Astrocyte of the cerebellum (primary cell): ENCODE measurements at places on chromosomes 12 and 14.

DNA sequence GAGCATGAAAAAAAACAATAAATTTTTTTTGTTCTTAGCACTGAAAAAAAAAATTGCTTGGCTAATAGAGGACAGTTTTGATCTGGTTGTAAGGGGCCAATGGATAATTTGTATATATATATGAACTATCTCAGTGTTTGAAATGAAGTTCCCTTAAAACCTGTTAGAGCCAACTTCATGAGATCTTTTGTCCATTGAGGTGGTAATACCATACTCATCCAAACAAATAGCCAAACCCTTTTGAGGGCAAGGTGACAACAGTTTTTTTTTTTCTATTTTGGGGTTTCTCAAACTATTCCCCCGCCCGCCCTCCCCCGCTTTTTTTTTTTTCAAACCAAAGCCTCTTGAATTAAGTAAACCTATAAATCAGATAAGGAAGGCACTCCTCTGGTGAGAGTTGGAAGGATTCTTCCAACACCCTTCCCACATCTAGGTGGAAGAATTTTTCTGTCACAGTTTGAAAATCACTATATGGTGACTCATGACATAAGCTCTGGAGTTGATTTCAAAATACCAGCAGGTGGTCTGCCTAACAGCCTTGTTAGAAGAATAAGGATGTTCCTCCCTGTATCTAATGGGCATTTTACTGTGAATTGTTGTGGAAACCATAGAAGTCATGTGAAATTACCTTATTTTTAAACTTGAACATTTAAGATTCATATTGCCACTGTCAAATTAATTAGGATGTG, 10.2 kb downstream of the ARHGAP5 start:
- peak; percentile 86 for DNase-seq

DNA sequence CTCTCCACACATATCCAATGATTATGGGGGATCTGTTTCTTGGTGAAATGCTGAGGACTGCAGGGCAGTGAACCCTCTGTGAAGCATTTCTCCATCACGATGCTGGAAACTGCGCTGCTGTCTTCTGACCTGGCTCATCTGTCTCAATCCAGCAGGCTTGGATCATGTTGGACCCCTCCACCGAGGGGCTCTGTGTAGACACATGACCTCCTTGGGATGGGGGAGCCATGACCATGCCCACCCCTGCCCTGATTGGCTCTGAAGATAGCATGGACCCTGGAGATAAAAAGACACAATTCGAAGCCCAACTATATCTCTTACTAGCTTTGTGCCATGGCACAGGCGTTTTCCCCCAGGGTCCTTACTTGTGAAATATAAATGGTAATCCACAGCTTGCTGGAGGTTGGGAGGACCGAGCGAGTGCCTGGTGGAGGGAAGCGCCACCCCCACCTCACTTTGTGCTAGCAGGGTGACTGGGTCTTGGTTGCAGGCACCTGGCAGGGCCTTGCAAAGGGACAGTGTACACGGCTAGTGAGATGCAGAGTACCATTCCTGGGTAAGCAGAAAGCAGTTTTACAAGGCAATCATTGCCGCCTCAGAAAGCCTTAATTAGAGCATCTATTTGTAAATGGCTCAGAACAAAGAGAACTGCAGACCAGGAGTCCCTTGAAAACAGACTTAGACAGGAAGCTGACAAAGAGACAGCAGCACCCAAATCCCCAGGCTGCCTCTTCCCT, 2.4 kb upstream of the KRT83 start:
- no peak for DNase-seq

DNA sequence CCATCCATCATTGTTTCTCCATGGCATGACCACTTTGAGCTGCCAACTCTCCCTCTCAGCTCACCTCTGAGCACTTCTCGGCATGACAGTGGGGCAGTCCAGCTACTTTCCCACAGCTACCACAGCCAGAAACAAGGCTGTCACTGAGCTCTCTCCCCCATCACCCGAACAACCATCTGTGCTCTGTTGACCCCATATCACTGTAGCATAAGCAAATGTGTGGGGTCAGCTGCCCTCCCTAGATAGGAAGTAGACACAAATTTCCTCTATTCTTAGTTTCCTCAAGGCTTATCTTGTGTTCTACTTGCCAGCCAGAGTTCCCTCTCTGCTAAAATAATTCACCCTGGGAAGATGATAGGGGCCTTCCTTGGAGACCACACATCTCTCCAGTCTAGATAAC, 82.6 kb upstream of the FUT8 start:
- DNase-seq = no peak

DNA sequence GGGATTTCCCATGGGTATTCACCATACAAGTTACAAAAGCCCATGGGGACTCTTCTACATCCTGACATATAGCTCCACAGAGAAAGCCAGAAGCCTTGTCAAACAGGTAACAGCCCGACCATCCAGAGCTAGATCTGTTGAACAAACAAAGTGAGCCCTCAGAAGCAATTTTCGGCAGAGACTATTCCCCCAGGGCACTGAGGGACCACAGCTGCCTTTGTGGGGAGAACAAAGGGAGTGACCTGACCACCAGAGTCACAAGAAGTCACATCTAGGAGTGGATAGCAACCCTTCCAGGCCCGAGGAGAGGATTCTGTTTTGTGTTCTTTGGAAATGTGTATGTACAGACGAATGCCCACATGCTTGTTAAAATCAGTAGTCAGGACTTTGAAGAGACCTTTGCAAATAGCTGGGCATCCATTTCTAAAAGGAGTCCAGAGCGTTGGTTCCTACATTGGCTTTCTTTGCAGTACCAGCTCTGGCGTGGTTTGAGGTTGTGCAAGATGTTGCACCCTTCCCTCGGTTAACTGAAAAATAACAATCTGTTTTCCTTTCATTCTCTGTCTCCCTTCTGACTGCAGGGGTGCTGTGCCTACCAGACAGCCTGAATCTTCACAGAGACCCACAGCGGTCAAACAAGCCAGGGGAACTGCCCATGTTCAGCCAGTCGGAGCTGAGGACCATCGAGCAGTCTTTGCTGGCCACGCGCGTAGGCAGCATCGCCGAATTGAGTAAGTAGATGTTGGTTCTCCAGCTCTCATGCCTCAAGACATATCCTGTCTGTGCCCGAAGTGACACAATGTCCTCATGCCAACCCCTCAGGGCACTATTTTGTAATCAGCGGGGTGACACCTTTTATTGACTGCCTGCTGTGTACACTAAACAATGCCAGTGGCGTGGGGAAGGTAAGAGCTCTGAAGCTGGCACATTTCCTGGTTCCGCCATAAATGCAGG, 165.4 kb upstream of the PWP1 start:
- DNase-seq = no peak

GRCh38 chr14:69460093-69460701, 24.3 kb upstream of the PLEKHD1 start:
- peak; percentile 76 for DNase-seq

GRCh38 chr12:52166672-52167071, 25.1 kb downstream of the KRT80 start:
- DNase-seq = no peak

DNA sequence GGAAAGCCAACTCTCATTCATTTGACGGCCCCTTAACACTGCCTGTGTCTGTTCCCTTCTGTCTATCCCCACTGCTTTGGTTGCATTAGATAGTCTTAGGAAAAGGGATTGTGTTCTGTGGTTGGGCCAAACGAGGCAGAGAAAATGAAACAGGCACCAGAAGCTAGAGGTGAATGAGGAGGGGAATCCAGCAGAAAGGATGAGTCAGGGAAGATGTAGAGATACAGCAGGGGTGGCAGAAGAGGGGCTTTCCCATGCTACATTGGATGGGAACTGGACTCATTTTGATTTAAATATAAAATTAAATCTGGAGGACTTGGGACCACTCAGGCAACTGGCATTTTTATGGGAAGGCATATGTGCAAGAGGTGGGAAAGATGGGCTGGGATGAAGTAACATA, 43.3 kb downstream of the OTOGL start:
- no peak for DNase-seq

GRCh38 chr14:46464341-46464740, 187.2 kb downstream of the RPL10L start:
- DNase-seq = no peak

- DNase-seq = no peak
Observed at GRCh38 chr12:93322784-93323183, 54.9 kb upstream of the NUDT4 start.

GRCh38 chr14:52852810-52853521, 61.6 kb upstream of the GNPNAT1 start:
- DNase-seq = no peak

DNA sequence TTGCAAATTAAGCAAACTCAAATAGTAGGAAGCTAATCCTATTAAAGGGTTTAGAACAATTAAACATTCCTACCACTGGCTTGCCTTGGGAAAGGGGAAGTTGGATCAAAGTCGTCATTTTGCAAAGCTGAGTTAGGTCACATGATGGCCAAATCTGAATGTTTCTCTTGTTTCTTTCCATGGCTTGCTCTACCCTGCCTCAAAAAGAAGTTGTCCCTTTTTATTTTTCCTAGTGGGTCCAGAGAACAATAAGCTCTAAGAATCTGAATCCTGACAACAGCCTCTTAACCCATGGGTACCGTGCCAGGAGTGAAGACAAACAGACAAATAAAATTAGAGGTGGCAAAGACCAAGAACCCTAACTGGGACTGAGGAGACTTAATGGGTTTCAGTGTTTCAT, 26.2 kb upstream of the NPFF start:
- DNase-seq = no peak

DNA sequence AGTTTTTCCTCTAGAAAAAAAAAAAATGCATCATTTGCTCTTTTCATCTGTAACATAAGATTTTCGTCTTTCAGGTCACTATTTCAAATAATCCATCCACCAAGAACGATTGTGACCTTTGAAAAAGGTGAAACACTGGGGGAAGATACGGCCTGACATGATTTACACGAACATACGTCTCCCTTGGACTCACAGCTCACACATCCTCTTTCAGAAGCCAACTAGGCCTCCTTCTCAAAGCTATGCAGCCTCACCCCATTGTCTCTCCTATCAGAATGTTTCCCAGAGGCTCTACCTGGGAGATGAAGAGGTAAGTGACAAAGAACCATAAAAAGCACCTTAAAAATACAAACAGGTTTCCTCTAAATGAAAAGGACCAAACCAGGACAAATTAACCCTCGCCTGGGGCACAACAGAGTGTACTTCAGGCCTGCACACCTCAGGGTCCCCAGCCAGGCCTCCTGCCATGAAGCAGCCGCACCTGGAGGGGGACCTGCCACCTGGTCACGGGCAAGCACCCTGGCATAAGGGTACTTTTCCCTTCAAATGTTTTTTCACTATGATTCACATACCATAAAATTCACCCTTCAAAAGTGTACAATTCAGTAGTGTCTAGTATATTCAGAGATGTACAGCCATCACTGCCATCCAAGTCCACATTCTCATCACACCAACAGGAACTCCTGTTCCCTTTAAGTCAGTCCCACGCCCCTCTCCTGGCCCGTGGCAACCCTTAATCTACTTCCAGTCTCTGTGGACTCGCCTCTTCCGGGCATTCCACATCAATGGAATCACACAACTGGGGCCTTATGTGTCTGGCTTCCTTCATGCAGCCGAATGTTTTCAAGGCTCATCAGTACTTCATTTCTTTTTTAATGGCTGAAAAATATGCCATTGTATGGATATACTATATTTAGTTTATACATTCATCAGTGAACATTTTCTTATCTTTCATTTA, 5.4 kb downstream of the SLC15A4 start:
- no peak for DNase-seq

- no peak for DNase-seq
Observed at GRCh38 chr12:97559267-97559666, 96.7 kb downstream of the RMST start.

DNA sequence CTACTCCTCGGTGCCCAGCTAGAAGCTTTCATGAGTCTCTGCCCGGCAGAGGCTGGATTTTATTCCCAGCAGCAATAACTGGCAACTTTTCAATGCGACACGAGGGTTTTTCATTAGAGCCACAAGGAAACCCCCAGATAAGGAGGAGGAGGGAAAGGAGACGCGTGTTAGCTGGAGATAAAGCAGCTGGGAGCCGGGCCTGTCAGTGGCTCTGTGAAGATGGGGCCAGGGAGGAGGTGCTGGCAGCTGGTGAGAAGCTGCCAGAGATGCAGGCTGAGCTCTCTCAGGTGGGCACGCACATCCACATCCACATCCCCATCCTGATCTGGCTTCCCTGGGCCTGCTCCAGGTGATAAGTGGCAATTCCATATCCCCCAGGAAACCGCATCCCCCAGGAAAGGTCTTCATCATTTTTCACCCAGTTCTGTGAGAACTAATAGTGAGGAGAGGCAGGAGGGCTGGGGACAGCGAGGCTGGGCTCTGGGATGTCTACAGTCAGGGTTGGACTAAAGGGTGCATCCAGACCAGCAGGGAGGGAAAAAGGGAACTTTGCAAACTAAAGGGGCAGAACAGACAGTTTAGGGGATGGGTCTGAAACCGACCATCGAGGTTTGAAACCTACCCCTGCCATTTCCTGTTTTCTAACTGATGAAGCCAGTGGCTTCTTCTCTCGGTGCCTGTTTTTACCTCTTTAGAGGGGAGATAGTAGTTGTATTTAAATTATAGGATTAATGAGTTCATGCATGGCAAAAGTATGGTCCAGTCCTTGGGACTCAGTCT, 413.2 kb downstream of the DPF3 start:
- DNase-seq = no peak

DNA sequence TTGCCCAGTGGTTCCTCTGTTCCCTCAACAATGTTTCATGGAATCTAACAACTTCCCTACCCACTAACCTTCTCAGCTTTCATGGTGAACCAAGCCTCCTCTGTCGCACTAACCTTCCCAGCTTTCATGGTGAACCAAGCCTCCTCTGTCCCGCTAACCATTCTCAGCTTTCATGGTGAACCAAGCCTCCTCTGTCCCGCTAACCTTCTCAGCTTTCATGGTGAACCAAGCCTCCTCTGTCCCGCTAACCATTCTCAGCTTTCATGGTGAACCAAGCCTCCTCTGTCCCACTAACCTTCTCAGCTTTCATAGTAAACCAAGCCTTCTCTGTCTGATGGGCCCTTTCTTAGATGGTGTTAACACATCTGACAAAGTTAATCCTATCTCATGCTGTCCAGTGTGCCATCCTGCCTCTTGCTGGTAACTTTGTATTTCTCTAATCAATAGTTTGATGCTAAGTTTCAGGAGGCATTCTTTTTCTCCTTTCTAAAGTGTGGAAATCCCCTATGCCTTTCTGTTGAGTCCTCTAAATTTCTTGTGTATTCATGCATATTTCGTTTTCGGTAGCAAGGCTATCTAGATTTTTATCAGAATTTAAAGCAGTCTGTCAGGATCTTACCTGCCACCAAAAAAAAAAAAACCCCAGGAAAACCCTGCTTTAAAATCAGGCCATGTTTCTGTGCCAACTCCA, 26.8 kb upstream of the KCNK13 start:
- DNase-seq = no peak

- DNase-seq = peak; percentile 86
Observed at GRCh38 chr12:124422570-124423523, 128.0 kb downstream of the RFLNA start.

- DNase-seq = no peak
Observed at GRCh38 chr12:38392554-38393144, 76.1 kb downstream of the ALG10B start.
